Chondrocyte (in vitro differentiated cells): ENCODE measurements at places on chromosomes 4 and X. TPM values are rescaled to one million over a fixed set of nuclear protein-coding genes. Genes with fewer than 3 reads are reported as not detected.

The FNIP2 gene
- total RNA-seq, result 20.7 to 33.7 TPM (median 32.1 TPM) in 3 replicates

The MAGEA2B gene
- total RNA-seq, result not detected in 3 replicates

The FAT1 gene
- total RNA-seq, result 663 to 672 TPM (median 671 TPM) in 3 replicates

The VCX3A gene
- total RNA-seq, result not detected in 3 replicates

The XPNPEP2 gene
- total RNA-seq, result not detected in 3 replicates

The PCSK1N gene
- 58.7 to 74.2 TPM (median 69.2 TPM) in 3 replicates for total RNA-seq

The PRRG3 gene
- not detected in 3 replicates for total RNA-seq

The GUF1 gene
- 14.1 to 17.8 TPM (median 14.1 TPM) in 3 replicates for total RNA-seq

The NEXMIF gene
- 0.15 to 0.26 TPM in 2 of 3 replicates, not detected in the other for total RNA-seq

DNA sequence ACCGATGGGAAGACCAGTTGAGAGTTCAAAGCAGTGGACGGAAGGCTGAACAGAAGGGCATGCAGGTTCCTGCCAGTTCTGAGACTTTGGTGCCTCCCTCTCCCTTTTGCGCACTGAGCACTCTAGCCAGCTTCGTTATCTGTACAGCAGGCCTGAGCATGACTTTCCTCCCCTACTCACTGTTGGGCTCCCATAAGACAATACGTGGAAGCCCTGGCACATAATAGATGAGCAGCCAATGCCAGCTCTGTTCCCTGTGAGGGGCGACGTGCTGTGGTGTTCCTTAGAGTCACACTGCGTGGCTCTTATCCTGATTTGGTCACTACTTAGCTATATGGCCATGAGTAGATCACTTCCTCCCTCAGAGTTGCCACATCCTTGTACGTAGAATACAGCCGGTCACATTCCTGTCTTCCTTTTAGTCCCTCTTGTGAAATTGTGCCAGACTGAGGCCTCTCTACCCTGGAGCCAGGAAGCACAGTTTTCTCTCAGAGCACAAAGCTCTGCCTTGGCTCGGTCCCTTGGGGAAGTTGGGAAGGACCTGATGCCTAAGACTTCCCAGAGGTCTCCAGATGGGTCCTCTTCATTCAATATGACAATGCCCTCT lies 160.4 kb upstream of the MAMLD1 start:
- DNase-seq, result no peak

- no peak for DNase-seq
Measured at GRCh38 chr4:58809366-58809765, 1699.2 kb upstream of the IGFBP7 start.

GRCh38 chr4:114599903-114600552 lies 1.4 kb downstream of the UGT8 start:
- DNase-seq, result no peak

- DNase-seq, result no peak
Measured at GRCh38 chrX:113457719-113458118, 617.1 kb upstream of the AMOT start.

- DNase-seq, result no peak
Measured at GRCh38 chrX:28709421-28709820, 122.2 kb downstream of the IL1RAPL1 start.

GRCh38 chr4:102469806-102470205 lies 31.4 kb upstream of the NFKB1 start:
- no peak for DNase-seq

- DNase-seq, result no peak
Measured at GRCh38 chrX:27706526-27706925, 101.3 kb upstream of the MAGEB10 start.

- DNase-seq, result no peak
Measured at GRCh38 chr4:3514221-3514780, 17.9 kb downstream of the LRPAP1 start.

- peak; percentile 90 for DNase-seq
Measured at GRCh38 chr4:6245246-6246169, 24.1 kb upstream of the WFS1 start.

GRCh38 chrX:96721354-96721753 lies 36.7 kb downstream of the DIAPH2 start:
- no peak for DNase-seq

DNA sequence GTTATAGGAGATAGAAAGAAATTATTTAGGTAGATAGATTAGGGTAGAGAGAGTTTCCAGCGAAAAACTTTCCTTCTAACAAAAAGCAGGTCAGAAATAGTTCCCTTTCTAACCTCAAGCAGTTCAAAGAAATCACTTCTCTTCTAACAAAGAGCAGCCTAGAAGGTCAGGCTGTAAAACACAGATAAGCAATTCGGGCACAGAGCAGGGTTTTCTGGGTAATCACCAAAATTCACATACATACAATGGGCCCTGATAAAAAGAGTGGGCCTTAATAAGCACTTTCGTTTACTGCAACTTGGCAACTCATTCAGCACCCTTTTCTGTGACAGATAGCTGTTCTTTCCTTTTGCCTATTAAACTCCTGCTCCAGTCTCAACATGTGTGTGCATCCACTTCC lies 13.4 kb upstream of the NAF1 start:
- DNase-seq, result no peak

DNA sequence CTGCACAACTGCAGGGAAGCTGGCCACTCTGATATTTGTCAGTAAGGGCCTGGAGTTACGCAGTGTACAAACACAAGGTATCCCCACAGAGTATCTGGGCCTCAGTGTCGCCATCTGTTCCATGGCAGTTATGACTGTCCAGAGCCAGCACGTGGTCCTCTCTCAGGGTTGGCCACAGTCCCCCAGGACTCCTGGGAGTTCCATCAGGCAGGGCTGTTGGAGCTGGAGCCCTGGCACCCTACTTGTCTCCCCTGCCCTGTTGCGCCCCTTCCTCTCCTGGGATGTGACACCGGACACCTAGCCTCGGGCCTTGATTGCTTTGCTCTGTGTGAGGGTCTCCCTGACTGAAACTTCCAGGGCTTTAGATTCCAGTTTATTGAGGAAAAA lies 8.4 kb downstream of the HTRA3 start:
- DNase-seq, result peak; percentile 77

GRCh38 chr4:101682946-101683345 lies 107.6 kb upstream of the BANK1 start:
- no peak for DNase-seq
